ENCODE measurements at places on chromosomes 2 and 18. TPM values are rescaled to one million over a fixed set of nuclear protein-coding genes. Genes with fewer than 3 reads are reported as not detected.

POMC gene
- 5.0 TPM for total RNA-seq

TMEM214 gene
- 77.1 TPM for total RNA-seq

DNA sequence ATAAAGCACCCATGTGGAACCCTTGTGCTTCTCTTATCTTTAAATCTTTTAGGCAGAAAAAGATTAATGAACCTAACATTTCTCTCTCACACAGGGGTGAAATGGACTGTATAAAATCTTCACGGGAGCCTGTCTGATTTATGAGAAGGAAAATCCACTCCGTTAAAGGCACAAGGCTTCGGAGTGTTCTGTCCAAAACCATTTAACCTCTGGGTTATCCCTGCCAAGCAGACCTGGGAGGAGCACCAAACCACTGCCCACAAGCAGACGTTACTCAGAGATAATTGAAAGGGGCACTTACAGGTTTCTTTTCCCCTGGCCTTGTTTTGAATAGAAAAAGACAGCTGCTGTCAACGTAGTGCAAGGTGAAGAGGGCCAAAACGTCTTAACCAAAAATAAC lies 184.4 kb upstream of the DOK6 start:
- no peaks in the 10 kb centered on the region for H3K4me1 ChIP-seq
- H3K4me3 ChIP-seq: no peak overlapping the region
- H3K36me3 ChIP-seq: no peaks in the 10 kb centered on the region
- H3K27me3 ChIP-seq: no peaks in the 10 kb centered on the region

DNA sequence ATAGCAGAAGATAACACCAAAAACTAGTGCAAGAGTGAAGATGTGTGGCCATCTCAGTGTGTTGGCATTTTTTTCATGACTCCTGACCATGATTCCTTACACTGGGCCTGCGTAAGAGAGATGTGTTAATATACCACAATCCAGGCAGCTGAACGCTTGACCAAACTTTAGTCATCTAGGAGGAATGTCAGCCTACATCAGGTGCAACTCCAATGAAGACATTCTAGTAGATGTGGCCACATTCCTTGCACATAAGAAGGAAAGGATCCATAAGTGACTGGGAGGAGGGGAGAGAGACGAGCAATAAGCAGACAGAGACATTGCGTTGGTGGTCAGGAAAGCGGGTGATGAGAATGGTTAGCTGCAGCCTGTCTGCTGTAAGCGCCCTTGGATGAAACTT lies 42.6 kb downstream of the CYRIA start:
- H3K27ac ChIP-seq: peak overlapping the region; percentile 26
- no peak for DNase-seq
- H3K4me1 ChIP-seq: peaks cover 43% of the 10 kb centered on the region
- no peaks in the 10 kb centered on the region for H3K27me3 ChIP-seq
- H3K4me3 ChIP-seq: no peak overlapping the region

GRCh38 chr2:37587817-37588216 lies 83.6 kb downstream of the CDC42EP3 start:
- H3K27me3 ChIP-seq: no peaks in the 10 kb centered on the region
- peak overlapping the region; percentile 28 for H3K27ac ChIP-seq
- H3K36me3 ChIP-seq: peaks cover 6% of the 10 kb centered on the region
- H3K4me1 ChIP-seq: peaks cover 75% of the 10 kb centered on the region
- DNase-seq: no peak
- H3K4me3 ChIP-seq: no peak overlapping the region

DNA sequence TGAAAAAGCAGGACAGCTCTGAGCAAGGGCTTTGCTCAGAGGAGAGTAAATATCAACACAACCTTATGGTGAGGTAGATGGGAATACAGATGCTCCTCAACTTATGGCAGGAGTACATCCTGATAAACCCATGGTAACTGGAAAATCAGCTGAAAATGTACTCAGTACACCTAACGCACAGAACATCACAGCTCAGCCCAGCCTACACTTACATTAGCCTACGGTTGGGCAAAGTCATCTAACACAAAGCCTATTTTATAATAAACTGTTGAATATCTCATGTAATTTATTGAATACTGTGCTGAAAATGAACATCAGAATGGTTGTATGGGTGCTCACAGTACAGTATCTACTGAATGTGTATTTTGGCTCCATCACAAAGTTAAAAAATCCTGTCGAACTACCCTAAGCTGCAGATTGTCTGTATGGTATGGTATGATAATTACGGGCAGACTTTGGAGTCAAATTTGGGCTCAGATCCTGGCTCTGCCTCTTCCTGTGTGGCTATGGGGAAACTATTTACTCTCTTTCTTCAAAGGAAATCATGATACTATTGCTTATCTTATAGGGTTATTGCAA lies 120.3 kb upstream of the LYPD1 start:
- no peak for DNase-seq
- H3K27me3 ChIP-seq: no peaks in the 10 kb centered on the region
- no peak overlapping the region for H3K4me3 ChIP-seq
- H3K4me1 ChIP-seq: no peaks in the 10 kb centered on the region

DNA sequence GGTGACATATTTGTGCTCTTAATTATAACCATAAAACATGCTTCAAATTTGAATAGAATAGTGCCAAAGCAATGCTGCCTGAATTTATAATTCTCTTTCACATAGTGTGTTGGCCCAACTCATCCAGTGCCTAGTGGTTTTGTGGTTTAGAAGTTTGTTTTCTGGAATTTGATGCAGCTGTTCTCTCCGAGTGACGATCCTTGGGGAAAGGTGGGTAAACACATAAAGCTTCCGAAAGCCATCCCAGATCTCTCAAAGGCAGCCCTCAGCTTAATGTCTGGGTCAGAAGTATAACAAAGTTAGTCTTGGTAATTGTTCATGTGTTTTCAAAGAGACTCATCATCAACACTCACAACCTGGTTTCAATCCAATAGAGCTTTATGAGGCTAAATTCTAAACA lies 235.6 kb upstream of the CDH2 start:
- H3K36me3 ChIP-seq: no peaks in the 10 kb centered on the region
- no peak overlapping the region for H3K27ac ChIP-seq
- DNase-seq: no peak

DNA sequence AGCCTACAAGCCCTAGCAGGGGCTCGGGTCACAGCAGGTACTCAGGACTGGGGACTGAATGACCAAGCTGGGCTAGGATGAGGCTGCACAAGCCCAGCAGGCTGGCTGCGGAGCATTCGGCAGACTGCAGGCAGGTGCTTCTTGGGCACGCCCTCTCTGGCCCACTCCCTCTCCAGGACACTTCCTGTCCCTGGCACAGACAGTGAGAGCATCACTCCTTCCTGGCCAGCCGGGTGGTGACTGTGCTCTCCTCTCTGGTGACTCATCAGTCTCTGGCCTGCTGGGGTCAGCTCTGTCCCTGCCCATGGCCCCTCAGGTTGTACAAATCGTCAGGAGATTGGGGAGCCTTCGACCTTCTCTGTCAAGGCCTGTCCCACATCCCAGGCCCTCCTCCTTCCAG lies 22.5 kb downstream of the C1QL2 start:
- H3K4me3 ChIP-seq: no peak overlapping the region
- H3K27me3 ChIP-seq: peaks cover 1% of the 10 kb centered on the region
- no peak for DNase-seq
- H3K36me3 ChIP-seq: no peaks in the 10 kb centered on the region
- H3K4me1 ChIP-seq: no peaks in the 10 kb centered on the region

GRCh38 chr18:11383381-11383780 lies 226.0 kb upstream of the SLC35G4 start:
- H3K36me3 ChIP-seq: no peaks in the 10 kb centered on the region
- no peak overlapping the region for H3K4me3 ChIP-seq
- H3K27me3 ChIP-seq: peaks cover 3% of the 10 kb centered on the region
- DNase-seq: no peak
- H3K4me1 ChIP-seq: no peaks in the 10 kb centered on the region
- H3K27ac ChIP-seq: no peak overlapping the region

DNA sequence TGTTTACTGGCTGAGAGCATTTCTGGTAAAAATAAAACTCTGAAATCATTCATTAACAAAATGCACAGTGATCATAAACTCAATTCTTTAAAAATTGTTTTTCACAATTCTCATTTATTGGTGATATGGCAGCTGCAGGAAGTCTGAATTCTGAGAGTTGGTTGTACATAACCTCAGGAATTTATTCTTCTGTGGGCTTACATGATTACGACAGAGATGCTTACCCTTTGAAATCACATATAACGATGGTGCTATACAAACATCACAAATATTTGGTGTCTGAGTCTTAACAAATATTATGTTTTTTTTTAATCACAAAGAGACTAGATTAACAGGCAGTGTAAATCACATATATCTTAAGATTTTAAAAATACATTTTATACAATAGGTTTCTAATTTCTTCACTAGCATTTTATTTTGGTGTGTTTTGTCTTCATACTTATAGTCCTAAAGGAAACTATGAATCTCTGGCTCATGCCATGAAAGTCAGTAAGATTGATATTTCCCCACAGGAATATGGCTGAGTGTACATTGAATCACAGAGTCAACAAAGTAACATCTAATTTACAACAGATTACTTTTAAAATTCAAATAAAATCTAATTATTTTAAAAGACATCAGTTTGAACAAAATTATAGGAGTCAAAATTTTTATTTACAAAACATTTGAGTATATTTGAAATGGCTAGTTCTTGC lies 318.8 kb upstream of the THUMPD2 start:
- H3K4me1 ChIP-seq: no peaks in the 10 kb centered on the region
- no peaks in the 10 kb centered on the region for H3K36me3 ChIP-seq
- no peak for DNase-seq
- no peak overlapping the region for H3K4me3 ChIP-seq
- H3K27ac ChIP-seq: no peak overlapping the region
- no peaks in the 10 kb centered on the region for H3K27me3 ChIP-seq

DNA sequence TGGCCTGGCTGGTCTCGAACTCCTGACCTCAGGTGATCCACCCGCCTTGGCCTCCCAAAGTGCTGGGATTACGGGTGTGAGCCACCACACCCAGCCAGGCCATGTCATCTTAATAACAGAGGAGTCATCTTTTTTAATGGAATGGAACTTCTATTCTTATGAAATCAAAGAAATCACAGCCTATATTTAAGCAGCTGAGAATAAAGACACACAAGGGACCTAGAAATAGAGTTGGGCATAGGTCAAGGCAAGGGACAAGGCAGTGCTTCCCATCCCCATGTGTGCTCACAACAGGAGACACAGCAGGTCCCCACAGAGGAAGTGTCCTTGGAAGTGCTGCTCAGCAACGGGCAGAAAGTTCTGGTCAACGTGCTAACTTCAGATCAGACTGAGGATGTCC lies 3.2 kb downstream of the SNX17 start:
- H3K27ac ChIP-seq: no peak overlapping the region
- H3K36me3 ChIP-seq: peaks cover 53% of the 10 kb centered on the region
- H3K27me3 ChIP-seq: no peaks in the 10 kb centered on the region
- H3K4me1 ChIP-seq: peaks cover 36% of the 10 kb centered on the region
- no peak overlapping the region for H3K4me3 ChIP-seq

DNA sequence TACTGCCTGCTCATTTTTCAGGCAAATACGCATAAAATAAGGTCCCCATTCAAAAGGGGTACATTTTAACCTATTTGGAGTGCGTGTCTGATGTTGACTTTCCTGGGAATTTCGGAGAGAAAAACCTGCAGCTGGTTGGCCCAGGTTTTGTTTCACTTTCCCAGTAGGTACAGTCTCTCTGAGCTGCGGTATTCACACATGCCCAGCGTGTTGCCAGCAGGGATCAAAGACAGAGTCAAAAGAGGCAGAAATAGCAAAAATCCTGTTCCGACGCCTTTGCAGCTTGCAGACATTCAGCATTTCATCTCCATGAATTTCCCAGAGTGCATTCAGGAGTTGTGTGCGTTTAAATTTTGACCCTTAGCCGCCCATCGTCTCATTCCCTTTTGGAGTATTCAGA lies 855.4 kb upstream of the CELF4 start:
- H3K27ac ChIP-seq: no peak overlapping the region
- no peaks in the 10 kb centered on the region for H3K4me1 ChIP-seq
- H3K4me3 ChIP-seq: no peak overlapping the region
- no peaks in the 10 kb centered on the region for H3K27me3 ChIP-seq
- no peaks in the 10 kb centered on the region for H3K36me3 ChIP-seq
- no peak for DNase-seq

GRCh38 chr2:118986738-118987137 lies 44.7 kb downstream of the MARCO start:
- DNase-seq: no peak
- no peak overlapping the region for H3K27ac ChIP-seq
- H3K4me1 ChIP-seq: no peaks in the 10 kb centered on the region
- H3K36me3 ChIP-seq: no peaks in the 10 kb centered on the region
- H3K4me3 ChIP-seq: no peak overlapping the region

Measured in activated CD4-positive, alpha-beta T cell treated with anti-CD3 and anti-CD28 coated beads, Interleukin-2, amount 10 ng/mL, durations not matched to agents 7 days and 5 days (primary cell).